Activated CD4-positive, alpha-beta T cell treated with anti-CD3 and anti-CD28 coated beads for 48 hours (primary cell): ENCODE measurements at places on chromosomes 4 and X.

DNA sequence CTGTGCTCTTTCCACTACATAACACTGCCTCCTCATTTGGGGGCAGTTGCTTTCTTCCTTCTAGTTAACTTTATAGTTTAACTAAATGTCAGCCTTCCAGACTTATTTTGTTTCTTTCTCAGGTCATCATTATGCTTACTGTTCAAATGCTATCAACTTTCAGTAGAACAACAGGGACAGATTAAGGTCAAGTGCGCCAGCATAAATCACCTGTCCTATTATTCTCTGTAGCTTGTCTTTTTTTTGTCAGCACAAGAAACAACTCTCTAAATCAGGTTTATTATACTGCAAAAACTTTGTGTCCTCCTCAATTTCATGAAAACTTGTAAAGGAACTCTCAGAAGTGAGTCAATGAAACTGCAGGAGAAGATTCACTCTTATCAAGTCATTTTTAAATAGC is 19.6 kb downstream of the SPANXA2 start:
- no peak for DNase-seq

DNA sequence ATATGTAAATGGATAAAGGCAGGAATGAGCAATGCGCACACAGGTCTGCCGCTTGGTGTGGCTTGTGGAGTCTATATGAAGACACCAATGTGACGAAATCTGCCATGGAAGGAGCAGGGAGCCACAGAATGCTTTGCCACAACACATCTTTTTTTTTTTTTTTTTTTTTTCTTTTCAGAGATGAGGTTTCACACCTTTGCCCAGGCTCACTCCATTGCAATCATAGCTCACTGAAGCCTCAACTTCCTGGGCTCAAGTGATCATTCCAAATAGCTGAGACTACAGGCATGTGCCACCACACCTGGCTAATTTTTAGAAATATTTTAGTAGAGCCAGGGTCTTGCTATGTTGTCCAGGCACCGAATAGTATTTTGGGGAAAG is 17.4 kb upstream of the SLC34A2 start:
- DNase-seq, result no peak

- DNase-seq, result peak; percentile 87
Observed at GRCh38 chr4:7843831-7844593, 95.6 kb downstream of the AFAP1 start.

DNA sequence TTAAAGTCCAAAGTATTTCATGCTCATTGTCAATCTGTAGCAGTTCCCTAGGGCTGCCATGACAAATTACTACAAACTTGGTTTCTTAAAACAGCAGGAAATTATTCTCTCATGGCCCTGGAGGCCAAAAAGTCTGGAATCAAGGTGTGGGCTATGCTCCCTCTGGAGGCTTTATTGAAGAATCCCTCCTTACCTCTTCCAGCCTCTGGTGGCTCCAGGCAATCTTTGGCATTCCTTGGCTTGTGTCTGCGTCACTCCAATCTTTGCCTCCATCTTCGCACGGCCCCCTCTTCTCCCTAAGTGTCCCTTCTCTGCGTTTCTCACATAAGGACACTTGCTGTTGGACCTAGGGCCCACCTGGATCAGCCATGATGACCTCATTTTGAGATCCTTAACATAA is 170.4 kb downstream of the SMIM20 start:
- DNase-seq, result no peak

DNA sequence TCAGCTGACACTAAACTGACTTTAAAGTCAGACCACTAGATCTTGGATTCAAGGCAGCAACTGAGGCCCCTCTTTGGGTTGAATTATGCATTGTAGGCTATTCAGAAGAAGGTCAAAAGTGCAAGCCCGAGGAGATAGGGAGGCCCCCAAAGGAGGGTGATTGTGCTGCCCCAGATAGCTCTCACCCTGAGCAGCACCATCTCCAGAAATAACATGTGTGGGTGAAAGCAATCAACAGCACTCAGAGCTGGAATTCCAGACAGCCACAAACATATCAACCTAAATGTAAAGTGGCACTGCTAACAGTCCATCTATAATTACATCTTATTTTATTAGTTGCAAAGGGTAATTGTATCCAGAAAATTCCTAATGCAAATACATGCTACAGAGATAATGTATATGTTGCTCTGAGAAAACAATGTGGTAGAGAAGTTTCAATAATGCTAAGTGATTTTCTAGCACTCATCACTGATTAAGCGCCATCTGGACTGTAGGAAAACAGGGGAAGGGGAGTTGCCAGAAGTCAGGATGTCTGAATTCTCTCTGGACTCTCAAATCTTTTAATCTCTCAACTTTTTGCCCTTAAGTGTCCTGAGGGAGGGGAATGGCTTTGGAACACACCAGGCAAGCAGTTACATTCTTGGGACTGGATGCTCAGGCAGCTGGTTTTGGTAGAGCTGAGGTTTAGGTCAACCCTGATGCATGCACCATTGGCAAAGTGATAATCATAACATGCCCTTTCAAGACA is 61.8 kb upstream of the SFRP2 start:
- no peak for DNase-seq

- no peak for DNase-seq
Observed at GRCh38 chr4:101987623-101988243, 197.2 kb downstream of the BANK1 start.

DNA sequence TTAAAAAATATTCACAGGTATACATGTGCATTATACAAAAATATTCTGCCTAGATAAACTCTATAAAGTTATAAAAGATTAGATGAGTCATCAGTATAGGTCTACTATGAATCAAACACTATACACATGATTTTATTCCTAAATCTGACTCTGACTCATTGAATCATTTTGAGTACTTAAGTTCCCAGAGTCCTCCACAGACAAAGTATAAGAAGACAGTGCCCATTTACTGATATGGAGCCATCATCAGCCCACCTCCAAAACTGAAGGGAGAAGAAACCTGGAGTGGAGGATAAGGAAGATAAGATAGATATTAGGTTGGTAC is 28.7 kb upstream of the ANTXR2 start:
- DNase-seq, result no peak

GRCh38 chr4:179927473-179927872 is 2315.7 kb upstream of the TENM3 start:
- DNase-seq, result no peak

- no peak for DNase-seq
Observed at GRCh38 chr4:152258804-152259708, 276.8 kb downstream of the FBXW7 start.

GRCh38 chr4:183552274-183553146 is 47.7 kb downstream of the ING2 start:
- DNase-seq, result no peak

DNA sequence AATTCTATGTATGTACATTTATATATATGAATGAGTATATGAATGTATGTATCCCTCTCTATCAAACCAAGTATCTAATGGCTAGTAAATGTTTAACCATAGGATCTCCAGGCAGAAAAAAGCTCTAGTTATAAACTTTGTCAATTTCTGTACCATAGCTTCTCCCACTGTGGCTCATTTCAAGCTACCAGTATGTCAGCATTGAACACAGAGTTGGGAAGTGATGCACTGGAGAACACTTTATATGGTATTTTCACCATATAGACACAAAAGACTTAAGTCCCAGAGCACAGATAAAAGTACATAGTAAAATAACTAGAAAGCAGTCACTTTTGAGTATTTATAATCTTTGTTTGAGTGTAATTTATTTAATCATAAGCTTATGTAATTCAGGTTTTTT is 53.9 kb upstream of the ATP8A1 start:
- no peak for DNase-seq

GRCh38 chrX:34483980-34484379 is 173.1 kb downstream of the TMEM47 start:
- no peak for DNase-seq
